ENCODE measurements at places on chromosomes 12 and 14. TPM values are rescaled to one million over a fixed set of nuclear protein-coding genes. Genes with fewer than 3 reads are reported as not detected.

Gene CIPC
- polyA plus RNA-seq = 20.1 TPM

Gene CCDC38
- polyA plus RNA-seq = 0.28 TPM

Gene ART4
- polyA plus RNA-seq = 0.18 TPM

Gene CCDC197
- not detected for polyA plus RNA-seq

Gene TGM1
- 4.7 TPM for polyA plus RNA-seq

Gene LRRC10
- not detected for polyA plus RNA-seq

Gene CIROP
- 0.05 TPM for polyA plus RNA-seq

Gene TROAP
- polyA plus RNA-seq = 31.7 TPM

Gene DDHD1
- polyA plus RNA-seq = 15.5 TPM

Gene RNF10
- 165 TPM for polyA plus RNA-seq

Gene PMCH
- 0.23 TPM for polyA plus RNA-seq
